ENCODE measurements at places on chromosomes 2 and 18.

DNA sequence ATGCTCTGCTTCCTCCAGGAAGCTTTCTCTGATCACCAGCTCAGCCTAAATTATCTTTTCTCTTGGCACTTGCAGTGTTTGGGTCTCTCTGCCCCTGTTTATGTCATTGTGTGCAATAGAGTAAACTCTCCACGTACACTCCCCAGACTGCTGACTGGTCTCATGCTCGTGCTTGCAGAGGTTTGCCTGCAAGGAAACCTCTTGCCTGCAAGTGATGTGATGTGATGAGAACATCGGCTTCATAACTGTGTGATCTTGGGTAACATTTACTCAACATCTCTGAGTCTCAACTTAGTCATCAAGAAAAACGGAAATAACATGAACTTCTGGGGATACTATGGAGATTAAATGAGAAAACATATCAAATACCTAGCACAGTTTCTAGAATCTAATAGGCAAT is 92.3 kb downstream of the BIN1 start:
- peak; percentile 46 for DNase-seq

DNA sequence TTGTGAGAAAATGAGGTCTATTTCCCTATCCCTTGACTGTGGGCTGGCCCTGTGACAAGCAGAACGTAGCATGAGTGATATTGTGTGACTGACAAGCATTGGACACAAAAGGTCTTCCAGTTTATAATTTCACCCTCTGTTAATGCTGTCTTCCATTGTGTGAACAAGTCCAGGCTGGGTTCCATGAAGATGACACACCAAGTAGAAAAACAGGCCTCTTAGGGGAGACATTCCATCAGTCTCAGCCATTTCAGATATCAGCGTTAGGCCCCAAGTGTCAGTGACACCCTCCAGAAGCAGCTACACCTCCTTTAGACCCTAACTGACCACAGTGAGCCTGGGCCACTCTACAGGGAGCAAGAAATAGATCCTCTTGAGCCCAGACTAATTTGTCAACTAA is 511.3 kb downstream of the FBXO15 start:
- no peak for DNase-seq

- no peak for DNase-seq
Measured at GRCh38 chr2:240670402-240670801, 12.3 kb downstream of the AQP12B start.

GRCh38 chr2:42964439-42965083 is 172.2 kb upstream of the HAAO start:
- peak; percentile 92 for DNase-seq

DNA sequence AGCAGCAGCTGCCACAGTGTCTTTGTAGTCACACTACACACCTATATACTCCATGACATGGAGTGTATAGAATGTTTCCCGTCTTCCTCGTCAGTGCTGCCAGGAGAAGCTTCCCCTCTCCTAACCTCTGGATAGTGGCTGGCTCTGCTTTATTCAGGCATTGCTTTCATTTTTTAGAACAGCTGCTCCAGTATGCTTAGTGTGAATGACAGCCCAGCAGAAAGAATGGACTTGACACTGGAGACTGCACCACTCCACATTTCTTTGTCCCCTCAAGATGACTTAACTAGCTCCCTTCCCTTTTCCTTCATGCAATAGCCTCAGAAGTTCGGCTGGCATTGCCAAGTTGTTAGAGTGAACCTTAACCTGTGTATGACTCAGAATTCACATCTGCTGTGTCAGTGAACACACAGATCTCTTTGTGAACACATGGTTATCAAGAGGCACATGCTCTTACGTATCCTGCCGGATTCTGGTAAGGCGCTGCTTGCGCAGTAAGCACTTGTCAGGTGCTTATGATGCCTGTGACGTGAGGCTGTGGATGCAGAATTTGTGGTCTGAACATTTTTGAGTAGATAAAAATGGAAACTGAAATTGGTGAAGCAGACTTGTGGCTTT is 73.9 kb downstream of the NEDD4L start:
- peak; percentile 58 for DNase-seq

DNA sequence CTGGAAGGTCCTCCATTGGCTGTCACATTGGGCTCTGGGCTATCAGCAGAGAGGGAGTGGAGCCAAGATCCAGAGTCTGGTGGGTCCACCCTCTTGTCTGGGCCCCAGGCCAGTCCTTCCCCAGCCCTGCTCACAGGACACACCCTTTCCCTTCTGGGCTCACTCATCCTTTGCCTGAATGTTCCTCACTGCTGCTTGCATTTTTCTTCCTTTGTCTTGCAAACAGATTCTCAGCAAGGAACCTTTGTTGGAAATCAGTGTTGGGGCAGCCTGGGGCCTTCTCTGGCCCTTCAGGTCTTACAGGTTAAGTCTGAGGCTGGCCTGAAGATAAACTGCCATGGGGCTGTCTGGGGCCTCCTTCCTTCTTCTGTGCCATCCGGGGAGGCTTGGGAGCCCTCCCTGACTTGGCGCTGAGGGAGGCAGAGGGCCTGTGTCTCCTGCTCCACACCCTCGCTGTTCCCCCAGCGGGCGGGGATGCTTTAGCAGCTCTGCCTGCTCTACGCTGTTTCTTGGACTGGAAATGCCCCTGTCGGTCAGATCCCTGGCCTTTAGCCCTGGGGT is 11.5 kb upstream of the CELF4 start:
- DNase-seq: no peak

DNA sequence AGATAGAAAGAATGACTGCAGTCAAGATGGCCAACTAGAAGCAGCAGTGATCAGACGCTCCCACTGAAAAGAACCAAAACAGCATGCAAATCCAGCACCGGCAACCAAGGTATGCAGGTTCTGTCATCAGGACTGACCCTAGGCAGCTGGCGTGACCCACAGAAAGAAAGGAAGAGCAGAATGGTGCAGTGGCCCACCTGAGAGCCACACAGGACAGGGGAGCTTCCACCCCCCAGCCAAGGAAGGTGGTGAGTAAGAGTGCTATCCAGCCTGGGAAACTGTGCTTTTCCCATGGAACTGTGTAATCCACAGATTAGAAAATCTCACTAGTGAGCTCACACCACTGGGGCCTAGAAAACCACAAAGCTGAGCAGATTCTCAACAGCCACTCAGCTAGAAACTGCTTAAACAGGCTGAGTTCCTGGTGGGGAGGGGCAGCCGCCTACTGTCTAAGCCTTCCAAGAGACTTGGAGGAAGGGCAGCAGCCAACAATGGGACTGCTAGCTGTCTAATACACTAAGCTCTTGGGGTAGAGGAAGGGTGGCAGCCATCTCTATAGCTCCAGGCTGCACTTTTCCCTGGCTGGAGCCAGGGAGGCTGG is 127.9 kb downstream of the EVA1A start:
- peak; percentile 87 for DNase-seq

DNA sequence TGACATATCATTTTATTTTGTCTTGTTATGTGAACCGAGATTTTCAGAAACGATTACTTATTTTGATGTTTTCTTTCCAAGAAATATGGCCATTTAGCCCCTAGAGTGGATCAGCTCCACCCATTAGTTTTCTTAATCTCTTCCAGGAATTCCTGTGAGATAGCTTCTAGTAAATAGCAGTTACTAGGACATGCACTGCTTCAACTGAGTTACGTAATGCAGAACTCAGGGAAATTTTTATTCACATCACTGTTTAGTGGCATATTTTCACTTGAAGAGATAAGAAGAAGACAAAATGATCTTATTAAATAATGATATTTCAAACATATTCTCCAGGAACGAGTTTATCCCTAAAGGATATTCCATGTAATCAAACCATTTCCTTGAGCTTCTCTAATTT is 573.5 kb upstream of the CNTNAP5 start:
- no peak for DNase-seq

DNA sequence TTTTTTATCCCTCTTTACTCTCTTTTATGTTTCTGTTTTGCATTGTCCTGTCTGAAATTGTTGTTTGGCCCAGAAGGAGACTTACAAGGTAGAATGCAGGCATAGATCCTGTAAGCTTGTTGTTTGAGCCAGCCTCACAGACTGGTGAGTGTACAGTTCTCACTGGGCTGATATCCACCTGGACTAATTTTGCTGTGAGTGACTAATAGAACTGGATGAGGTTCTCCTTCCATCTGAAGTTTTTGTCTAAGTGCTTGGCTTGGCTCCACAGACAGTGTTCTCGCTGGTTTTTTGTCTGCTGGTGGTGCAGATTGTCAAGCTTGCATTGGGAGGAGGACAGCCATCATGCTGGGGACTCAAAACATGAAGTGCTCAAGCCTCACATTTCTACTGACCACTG is 495.7 kb downstream of the TSN start:
- no peak for DNase-seq

- no peak for DNase-seq
Measured at GRCh38 chr2:158174495-158174894, 72.8 kb downstream of the UPP2 start.

- DNase-seq: no peak
Measured at GRCh38 chr2:23694058-23695045, 232.6 kb downstream of the ATAD2B start.

DNA sequence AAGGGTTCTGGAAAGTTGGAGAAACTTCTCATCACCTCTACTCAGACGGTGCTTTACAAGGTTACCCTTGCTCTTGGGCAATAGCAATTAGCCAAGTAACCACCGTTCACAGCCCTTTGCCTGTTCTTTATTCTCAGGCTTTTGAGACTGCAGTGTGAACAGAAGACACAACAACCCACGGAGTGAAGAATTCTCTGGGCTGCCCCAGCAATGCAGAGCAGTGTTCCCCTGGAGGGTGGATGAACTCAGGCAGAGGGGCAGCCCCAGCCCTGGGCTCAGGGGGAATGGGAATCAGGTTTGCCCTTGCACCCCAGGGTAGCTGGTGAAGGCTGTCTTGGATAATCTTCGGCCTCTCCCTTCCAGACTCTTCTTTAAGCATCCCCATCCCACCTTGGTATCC is 69.1 kb downstream of the MCFD2 start:
- no peak for DNase-seq

DNA sequence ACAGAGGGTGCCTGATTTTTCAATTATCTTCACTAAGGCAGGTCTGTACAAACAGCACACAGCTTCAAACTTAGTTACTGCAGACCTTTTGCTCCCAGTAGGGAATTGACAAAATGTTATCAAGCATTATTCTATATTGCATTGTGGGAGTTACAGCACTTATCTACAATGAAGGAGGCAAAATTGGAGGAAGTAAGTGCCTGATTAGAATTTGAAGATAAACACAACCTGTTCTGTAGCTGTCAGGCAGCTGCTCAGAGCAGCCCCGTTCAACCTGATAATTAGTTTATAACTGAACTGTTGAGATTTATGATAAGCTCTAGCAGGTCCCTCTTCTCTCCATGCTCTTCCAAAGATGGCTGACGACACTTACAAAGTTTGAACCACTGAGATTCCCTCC is 364.4 kb upstream of the CYRIA start:
- no peak for DNase-seq

- DNase-seq: no peak
Measured at GRCh38 chr18:13191779-13192178, 26.8 kb upstream of the LDLRAD4 start.

DNA sequence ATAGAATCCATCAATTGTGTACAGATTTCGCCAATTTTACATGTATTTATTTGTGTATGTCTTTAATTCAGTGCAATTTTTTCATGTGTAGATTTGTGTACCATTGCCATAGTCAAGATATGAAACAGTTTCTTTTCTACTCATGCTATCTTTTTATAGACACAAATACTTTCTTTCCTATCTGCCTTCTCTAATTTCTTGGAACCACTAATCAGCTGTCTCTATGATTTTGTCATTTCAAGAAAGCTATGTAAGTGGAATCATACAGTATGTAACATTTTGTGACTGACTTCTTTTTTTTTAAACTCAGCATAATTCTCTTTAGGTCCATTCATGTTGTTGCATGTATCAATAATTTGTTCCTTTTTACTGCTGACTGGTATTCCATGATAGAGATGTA is 33.3 kb downstream of the KIAA1328 start:
- no peak for DNase-seq

- DNase-seq: no peak
Measured at GRCh38 chr2:136796339-136796738, 31.0 kb downstream of the THSD7B start.

GRCh38 chr2:124131276-124131675 is 106.2 kb downstream of the CNTNAP5 start:
- DNase-seq: no peak

DNA sequence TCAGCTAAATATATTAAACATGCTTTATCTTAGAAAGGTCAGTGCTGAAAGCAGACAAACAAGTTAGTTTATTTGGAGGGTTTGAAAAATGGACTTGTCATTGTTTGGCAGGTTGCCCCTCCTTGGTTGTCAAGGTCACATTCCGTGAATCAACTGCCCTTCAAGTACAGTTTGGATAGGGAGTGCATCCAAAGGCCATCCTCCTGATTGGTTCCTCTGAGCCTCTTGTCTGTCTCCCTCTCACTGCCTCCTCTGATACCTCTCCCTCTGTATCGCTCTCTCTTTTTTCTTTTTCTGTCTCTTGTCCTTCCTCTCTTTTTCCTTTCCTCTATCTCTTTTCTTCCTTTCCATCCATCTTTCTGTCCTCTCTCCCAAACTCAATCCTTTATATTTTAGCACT is 5.4 kb downstream of the ITGAV start:
- DNase-seq: no peak

GRCh38 chr2:163897799-163898198 is 162.0 kb upstream of the FIGN start:
- no peak for DNase-seq

DNA sequence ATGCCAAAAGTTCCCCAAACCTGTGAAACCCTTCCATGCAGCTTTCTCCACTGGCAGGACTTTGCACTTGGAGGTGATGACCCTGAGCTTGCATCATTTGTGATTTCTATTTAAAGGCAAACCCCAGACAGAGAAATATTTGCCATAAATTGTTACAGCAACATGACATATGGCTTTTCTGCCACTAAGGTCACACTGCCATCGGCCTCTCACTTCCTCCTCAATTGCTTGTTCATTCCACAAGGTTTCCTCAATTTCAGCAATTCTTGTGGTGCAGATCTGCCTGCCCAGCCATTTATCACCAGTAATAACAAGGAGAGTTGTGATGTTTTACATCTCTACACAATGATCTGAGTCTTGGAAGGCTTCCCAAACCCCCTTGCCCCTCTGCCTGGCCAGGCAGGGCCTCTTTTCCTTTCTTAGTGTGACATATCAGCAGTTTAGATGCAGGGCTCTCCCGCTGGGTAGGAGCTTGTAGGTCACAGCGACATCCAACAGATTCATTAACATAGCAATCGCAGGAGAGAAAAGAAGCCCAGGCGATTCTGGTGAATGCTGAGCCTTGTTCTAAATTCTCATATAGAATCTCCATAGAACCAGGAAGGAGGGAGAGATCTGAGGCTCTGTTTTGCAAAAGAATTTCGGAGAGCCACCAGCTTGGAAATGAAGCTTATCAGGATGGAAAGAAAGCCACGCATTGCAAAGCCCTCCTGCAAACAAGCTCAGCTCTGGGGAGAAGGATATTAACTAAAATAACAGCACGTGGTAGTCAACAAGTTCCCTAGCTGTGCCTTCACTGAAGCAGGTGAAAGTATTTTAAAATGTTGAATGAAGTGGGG is 46.7 kb upstream of the ITGA6 start:
- DNase-seq: no peak

- no peak for DNase-seq
Measured at GRCh38 chr18:23438046-23438377, 15.1 kb upstream of the RIOK3 start.

DNA sequence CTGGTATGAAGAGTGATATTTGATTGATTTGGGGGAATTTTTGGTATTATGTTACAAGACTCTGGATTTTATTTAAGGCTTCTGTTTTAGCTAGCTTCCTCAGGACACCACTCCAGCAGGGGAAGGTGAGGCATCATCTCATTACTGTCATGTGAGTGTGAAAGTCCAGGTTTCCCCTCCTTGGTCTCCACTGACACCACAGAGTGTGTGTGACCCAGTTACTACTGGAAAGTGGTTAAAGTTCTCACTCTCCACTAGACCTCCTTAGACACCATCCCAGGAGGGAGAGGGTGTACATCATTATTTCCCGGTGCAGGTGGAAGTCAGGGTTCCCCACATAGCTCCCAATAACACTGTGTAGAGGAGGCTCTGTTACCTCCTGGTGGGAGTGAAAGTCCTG is 35.8 kb upstream of the EPG5 start:
- no peak for DNase-seq
